Kasumi-1 (cell line): ENCODE measurements at places on chromosomes 4 and X.

DNA sequence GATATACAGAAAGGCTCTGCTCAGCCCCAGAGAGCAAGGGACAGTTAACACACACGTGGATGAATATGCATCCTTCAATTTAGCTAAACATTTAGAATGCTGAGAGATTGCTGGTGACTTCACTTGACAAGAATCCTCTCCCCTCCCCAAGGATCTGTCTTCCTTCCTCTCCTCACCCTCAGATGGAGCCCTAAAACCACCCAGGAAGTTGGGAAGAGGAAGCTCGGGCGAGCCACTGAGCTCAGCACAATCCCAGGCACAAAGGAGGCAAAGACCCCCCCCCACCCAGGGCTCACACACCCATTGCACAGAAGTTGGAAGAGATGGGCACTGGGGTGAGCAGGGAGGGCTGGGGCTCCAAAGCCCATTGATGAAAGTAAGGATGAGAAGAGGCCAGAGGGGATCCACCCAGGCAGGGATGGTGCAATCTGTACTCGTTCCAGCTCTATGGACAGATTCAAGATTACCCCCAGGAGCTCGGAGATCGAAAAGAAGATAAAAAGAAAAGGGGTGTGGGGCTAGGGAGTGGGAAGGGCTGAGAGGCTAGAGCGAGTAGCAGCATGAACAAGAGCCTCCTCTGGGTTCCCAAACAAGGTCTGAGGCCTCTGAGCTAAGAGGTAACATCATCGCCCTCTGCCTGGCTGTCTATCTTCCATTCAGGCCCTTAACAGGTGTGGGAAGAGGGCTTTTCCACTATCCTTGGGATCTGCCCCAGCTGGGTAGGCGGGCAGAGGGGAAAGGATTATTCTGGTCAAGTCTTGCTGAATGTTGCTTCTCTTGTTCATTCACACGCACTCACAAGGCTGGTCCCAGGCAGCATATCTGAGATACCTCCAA, 1.2 kb downstream of the TFE3 start:
- peak; percentile 14 for DNase-seq

DNA sequence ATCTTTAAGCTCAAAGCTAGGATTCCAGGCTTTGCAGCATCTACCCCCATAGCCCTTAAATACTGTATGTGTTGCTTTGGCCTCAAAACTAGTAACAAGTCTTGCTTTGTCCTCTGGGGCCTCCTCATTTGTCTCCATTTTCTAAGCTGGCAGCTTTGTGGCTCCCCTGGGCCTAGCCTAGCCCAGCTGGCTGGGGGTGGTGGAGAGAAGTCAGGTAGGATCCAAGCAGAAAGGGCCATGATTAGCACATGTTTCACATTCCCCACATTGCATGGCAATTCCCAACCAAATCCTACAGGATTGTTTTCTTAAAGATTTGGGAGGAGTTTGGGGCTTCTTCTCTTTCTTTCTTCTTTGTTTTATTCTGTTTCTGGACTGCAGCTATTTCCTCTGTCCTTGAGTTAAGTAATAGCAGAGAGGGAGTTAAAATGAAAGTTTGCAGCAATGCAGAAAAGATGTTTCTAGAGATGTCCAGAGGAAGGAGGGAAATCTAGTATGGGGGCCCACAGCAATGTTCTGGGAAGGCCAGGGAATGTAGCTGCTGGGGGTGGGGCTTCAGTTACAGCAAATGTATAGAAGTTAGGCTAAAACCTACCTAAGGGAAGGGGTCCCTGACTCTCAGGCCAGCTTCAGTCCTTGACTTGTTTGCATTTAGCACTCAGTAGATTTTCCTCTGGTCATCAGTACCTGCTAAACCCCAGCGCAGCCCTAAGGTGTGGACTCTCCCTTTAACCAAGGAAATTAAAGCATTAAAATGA, 92.1 kb downstream of the SHROOM4 start:
- no peak for DNase-seq

- no peak for DNase-seq
Measured at GRCh38 chrX:103792916-103793544, 16.4 kb downstream of the PLP1 start.

- DNase-seq, result no peak
Measured at GRCh38 chr4:36349938-36350549, 68.6 kb downstream of the DTHD1 start.

DNA sequence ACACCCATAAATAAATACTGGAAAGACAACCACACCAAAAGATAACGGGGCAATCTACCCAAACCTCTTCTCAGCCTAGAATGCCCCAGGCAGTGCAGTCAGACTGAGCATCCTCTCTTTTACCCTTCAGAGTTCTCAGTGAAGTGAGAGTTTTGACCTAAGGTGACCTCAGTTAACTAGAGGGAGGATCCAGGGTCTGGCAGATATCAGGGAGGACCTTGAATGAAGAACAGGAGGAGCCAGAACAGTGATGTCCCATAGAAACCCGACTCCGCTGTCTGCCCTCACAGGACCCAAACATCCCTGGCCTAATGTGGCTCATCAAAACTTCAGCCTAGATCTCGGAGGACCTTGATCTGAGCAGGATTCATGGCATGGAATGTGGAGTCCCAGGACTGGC, at the start of gene MAGEB3:
Gene MAGEB3 (plus strand): TSS at position 263 of the 400 bp plus-strand sequence. CDS start 5,268 bp downstream, outside the sequence.
- DNase-seq, result no peak

DNA sequence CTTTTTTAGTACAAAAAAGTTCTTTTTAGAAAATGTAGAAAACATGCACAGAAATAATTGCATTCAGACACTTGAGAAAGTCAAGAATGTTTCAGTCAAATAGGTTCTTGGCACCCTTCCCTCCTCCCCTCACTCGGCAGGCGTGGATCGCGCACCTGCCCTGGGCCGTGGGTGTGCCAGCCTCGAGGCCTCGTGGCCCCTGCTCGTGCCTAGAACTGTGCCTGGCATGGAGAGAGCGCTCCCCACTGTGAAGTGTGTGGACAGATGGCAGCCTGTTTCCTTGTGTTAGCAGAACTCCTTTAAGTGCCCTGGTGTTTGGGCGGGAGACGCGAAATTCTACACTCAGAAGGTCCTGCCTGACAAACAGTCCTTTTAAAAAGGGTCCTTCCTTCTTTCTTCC, 14.7 kb downstream of the RGS12 start:
- DNase-seq, result no peak

GRCh38 chrX:47229427-47229826, 3.4 kb upstream of the USP11 start:
- no peak for DNase-seq

DNA sequence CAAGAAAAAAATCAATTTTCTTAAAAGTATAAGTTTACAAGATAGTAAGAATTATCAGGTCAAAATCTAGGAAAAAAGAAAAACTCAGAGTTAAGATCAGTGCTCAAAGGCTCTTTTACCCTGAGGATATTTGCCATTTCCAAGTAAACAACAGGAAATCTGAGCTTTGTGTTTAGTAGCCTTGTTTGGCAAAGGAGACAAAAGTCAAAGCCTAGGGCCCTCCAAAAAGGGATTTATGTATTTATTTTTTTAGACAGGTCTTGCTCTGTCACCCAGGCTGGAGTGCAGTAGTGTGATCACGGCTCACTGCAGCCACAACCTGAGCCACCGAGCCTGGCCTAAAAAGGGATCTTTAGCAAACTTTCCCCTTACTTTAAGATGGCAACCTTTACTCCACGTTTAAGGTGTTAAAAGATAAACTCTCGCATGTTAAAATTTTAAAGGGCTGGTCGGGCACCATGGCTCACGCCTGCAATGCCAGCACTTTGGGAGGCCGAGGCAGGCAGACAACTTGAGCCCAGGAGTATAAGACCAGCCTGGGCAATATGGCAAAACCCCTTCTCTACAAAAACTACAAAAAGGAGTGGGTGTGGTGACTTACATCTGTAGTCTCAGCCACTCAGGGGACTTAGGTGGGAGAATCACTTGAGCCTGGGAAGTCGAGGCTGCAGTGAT, 21.3 kb upstream of the OPHN1 start:
- DNase-seq, result no peak
